ENCODE measurements at places on chromosomes 16 and 17. TPM values are rescaled to one million over a fixed set of nuclear protein-coding genes. Genes with fewer than 3 reads are reported as not detected.

GRCh38 chr16:56643080-56643778 is 4.8 kb downstream of the MT1A start:
- DNase-seq, result peak; percentile 67

The HOXB3 gene
- total RNA-seq, result 9.2 TPM

GRCh38 chr17:34641368-34641767 is 62.0 kb downstream of the TMEM132E start:
- no peak for DNase-seq

GRCh38 chr17:13813347-13814240 is 211.9 kb upstream of the HS3ST3A1 start:
- DNase-seq, result no peak

The DNAH9 gene
- total RNA-seq, result 19.4 TPM

GRCh38 chr16:84617041-84617790 is 662 bp downstream of the COTL1 start:
- no peak for DNase-seq

DNA sequence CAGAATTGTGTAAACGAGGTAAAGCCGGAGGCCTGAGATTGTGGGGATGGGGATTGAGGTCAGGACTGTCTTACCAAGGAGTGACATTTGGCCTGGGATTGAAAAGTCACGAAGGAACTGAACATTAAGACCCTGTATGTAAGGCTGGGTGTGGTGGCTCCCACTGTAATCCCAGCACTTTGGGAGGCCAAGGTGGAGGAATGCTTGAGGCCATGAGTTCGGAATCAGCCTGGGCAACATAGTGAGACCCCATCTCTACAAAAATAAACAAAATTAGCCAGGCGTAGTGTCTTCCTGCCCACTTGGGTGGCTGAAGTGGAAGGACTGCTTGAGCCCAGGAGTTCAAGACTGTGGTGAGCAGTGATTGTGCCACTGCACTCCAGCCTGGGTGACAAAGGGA is 75.5 kb downstream of the JPH3 start:
- DNase-seq, result no peak

DNA sequence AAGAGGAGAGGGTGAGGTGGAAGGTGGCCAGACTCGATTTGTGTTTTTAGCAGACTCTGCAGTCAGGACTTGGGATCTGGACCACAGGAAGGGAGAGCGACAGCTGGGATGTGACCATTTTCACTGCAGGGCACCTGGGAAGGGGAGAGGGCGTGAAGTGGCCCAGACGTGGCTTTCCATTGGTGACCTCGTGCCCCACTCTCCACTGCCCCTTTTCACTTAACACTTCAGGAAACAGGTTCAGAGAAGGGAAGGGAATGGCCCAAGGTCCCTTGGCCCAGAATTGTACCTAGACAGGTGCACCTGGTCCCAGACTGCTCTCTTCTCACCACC is 22.9 kb upstream of the MPRIP start:
- DNase-seq, result no peak

DNA sequence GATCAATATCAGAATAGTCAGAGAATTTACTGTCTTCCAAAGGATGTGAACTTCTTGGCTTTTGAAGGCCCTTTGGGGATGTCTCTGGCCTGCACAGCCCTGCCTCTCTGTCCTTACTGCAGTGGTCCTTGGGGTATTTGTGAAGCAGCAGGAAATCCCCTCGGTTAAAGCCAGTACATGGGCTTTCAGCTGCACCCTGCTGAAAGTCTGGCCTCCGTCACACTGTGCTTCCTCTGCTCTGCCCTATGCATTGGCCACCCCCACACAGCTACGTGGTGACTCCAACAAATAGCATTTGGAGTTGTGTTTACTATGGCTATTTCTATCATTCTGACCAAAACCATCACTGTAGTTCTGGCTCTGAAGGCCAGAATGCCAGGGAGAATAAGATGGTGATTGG is 21.2 kb downstream of the SYCE1L start:
- no peak for DNase-seq

DNA sequence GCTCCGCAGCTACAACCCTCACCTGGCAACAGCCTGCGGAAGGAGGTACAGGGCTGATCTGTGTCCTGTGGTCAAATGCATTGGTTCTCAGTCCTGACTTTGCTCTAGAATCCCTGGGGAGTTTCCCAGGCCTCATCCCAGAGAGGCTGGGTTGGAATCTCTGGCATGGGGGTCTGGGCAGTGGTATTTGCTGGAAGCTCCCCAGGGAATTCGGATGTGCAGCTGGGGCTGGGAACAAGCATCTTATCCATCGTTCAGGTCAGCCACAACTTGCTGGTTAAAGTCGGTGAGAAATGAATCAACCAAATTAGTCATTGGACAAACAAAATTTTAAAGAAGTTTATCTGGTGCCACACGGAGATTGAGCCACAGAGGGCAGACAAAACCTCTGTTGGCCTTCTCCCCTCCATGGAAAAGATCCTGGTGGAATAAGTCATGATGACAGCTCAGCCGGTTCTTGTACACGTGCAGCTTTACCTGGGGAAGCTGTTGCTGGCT is 231.2 kb downstream of the FOXL1 start:
- DNase-seq, result no peak

The CLEC3A gene
- total RNA-seq, result 0.55 TPM

The MYH8 gene
- 1.2 TPM for total RNA-seq

DNA sequence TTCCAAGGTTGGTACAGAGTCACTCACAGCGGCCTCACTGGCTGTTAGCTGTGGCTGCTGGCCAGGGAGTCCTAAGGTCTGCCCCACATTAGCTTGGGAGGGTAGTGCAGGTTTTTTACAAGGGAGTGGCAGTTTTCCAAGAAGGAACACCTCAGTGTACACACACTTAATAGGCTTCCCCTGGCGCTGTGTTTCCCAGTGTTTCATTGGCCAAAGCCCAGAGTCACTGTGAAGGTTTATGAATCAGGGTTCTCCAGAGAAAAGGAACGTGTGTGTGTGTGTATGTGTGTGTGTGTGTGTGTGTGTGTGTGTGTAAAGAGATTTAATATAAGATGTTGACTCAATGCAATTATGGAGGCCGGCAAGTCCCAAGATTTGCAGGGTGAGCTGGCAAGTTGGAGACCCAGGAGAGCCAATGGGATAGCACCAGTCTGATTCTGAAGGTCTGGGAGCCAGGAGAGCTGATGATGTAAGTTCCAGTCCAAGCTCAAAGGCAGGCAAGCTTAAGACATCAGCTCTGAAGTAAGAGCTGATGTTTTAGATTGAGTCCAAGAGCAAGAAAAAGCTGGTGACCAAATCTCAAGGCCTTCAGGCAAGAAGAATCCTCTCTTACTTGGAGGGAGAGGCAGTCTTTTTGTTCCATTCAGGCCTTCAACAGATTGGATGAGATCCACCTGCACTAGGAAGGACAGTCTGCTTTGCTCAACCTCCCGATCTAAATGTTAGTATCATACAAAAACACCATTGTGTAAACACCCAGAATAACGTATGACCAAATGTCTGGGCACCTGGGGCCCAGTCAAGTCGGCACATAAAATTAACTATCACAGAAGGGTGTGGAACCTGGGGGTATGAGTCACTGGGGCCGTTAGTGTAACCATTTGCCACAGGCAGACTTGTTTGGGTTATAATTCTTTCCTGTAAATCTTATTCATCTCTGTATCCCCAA is 206.8 kb downstream of the PRKCA start:
- DNase-seq, result no peak

All from testis (tissue), 5 donors.